ENCODE measurements at places on chromosomes 7 and 10. TPM values are rescaled to one million over a fixed set of nuclear protein-coding genes. Genes with fewer than 3 reads are reported as not detected.

- H3K36me3 ChIP-seq, result no peaks in the 10 kb centered on the region
- H3K27ac ChIP-seq, result no peak overlapping the region
- no peak overlapping the region for H3K4me3 ChIP-seq
- no peaks in the 10 kb centered on the region for H3K27me3 ChIP-seq
These were observed 64.9 kb downstream of the ZNF92 start for GRCh38 chr7:65438598-65438997.

DNA sequence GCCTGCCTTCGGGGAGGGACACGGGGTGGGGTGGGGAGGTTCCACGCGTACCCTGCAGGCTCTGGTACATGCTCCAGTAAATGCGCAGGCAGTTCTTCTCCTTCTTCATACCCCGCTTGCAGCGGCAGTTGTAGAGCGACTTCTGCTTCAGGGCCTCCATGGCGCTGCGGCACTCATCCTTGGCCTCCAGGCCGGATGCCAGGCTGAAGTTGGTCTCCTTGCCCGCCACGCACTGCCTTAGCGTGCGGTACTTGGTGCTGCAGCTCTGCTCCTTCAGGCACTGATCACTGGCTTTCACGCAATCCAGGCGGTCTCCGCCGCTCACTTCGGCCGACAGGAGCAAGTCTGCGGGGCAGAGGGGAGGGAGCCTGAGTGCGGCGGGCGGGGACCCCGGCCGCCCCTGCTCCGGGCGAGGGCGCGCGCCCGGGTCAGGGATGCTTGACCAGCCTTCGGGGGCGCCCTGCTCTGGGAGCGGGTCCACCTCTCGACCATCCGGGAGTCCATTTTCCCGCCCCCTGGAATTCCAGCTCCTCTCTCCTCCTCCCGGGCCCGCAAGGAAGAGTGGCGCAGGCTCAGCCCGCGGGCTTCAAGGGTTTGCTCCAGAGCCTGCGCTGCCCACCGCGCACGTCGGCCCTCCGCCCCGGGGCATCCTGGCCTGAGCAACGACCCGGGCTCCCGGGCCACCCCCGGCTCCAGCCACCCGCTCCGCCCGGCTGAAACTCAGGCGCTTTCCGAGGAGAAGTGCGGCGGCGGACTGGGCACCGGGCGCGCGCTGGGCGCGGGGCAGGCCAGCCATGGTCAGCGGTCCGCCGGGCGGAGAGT lies 2.0 kb downstream of the GFRA1 start:
- H3K27me3 ChIP-seq, result peaks cover 33% of the 10 kb centered on the region
- H3K27ac ChIP-seq, result peak overlapping the region; percentile 93
- peaks cover 16% of the 10 kb centered on the region for H3K4me1 ChIP-seq

DNA sequence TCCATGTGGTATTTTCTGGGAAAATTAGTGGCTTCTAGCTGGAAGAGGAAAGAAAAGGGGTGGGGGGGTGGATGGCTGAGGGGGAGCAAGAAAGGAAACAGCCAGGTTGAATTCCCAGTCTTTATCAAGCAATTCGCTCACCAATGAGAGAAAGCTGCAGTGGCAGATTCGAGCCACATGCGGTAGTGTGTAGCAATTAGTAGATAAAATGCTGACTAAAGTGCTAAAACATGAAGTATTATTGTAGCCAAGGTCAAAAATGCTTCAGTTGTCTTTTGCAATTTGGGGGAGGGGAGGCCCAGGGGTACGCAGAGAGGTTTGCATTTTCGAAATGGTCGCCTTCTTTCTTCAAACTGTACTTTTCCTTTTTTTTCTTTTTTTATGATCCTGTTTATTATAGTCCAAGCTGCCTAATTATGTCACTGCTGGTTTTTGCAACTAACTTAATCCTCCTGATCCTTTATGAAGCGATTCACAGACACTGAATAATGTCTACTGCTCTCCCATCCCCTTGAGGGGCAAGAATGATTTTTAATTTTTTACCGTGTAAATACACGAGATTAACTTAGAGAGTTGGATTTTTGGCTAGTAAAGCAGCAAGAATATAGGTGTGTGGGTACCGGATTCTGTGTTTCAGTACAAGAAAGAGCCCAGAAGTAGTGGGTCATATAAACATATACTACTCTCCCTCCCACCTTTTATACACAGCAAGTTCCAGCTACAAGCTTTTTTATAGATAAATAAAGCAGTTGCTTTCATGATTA lies 3.6 kb upstream of the ARID5B start:
- H3K4me3 ChIP-seq, result peak overlapping the region; percentile 43
- peak; percentile 77 for DNase-seq
- no peaks in the 10 kb centered on the region for H3K27me3 ChIP-seq
- H3K36me3 ChIP-seq, result no peaks in the 10 kb centered on the region
- H3K4me1 ChIP-seq, result peaks cover 12% of the 10 kb centered on the region
- peak overlapping the region; percentile 66 for H3K27ac ChIP-seq

- no peak overlapping the region for H3K27ac ChIP-seq
- no peak for DNase-seq
- H3K4me3 ChIP-seq, result no peak overlapping the region
- no peaks in the 10 kb centered on the region for H3K27me3 ChIP-seq
- H3K36me3 ChIP-seq, result no peaks in the 10 kb centered on the region
These were observed 84.4 kb downstream of the DNAJC1 start for GRCh38 chr10:21919117-21919516.

GRCh38 chr10:28046579-28046978 lies 47.7 kb upstream of the ODAD2 start:
- H3K27me3 ChIP-seq, result no peaks in the 10 kb centered on the region
- no peak overlapping the region for H3K4me3 ChIP-seq
- H3K4me1 ChIP-seq, result no peaks in the 10 kb centered on the region
- DNase-seq, result no peak

Gene PNLIP
- total RNA-seq, result 0.18 TPM

DNA sequence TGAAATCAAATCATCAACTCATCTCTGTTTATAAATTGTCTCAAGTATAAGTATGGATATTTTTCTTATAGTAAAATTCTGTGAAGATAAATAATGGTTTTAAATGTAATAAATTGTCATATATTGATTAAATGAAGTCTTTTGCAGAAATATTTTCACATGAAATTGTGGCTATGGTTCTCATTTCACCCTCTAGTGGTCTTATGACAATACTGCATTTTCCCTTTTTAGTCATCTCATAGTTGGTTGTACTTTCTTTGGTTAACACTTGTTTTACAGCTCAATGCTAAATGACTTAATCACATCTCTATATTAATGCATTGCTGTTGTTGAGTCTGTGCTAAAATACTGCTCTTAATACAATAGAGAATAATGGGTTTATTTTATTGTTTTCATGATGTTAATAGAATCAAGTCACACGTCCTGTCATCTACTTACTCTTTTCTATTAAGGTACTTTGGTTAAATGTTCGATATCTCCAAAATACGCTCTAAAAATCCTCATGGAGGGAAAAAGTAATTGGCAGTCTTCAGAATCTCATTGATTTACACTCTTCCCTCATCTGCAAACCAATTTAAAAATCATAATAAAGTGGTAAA lies 38.0 kb upstream of the CACNA2D1 start:
- H3K4me3 ChIP-seq, result no peak overlapping the region
- peak; percentile 38 for DNase-seq
- H3K4me1 ChIP-seq, result no peaks in the 10 kb centered on the region
- H3K27me3 ChIP-seq, result no peaks in the 10 kb centered on the region
- no peaks in the 10 kb centered on the region for H3K36me3 ChIP-seq
- no peak overlapping the region for H3K27ac ChIP-seq

- DNase-seq, result no peak
- H3K27ac ChIP-seq, result no peak overlapping the region
- no peak overlapping the region for H3K4me3 ChIP-seq
- no peaks in the 10 kb centered on the region for H3K36me3 ChIP-seq
- no peaks in the 10 kb centered on the region for H3K4me1 ChIP-seq
- no peaks in the 10 kb centered on the region for H3K27me3 ChIP-seq
These were observed 83.0 kb upstream of the FAM180A start for GRCh38 chr7:135831455-135832195.

Gene MBL2
- total RNA-seq, result not detected
